ENCODE measurements at places on chromosomes 3 and 15.

- DNase-seq, result no peak
Observed at GRCh38 chr15:92629276-92629974, 26.1 kb downstream of the FAM174B start.

GRCh38 chr3:151303751-151304150 is 12.9 kb downstream of the GPR87 start:
- no peak for DNase-seq

DNA sequence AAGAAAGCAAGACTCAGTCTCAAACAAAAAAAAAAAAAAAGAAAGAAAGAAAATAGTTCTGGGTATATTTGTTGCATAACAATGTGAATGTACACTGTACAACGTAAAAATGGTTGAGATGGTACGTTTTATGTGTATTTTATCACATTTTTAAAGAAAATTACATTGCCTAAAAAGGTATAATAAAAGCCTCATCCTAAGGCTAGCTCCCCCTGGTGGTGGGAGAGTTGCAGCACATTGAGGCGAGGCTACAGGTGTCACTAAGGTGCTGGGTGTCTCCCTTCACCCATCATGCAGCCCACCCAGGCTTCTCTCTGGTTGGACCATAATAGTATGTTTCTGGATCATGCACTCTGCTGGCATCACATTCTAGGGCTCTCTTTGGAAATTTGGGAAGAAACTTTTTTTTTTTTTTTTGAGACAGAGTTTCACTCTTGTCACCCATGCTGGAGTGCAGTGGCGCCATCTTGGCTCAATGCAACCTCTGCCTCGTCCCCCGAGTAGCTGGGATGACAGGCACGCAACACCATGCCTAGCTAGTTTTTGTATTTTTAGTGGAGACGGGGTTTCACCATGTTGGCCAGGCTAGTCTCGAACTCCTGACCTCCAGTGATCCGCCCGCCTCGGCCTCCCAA is 12.4 kb upstream of the RAB11A start:
- DNase-seq, result peak; percentile 76

- no peak for DNase-seq
Observed at GRCh38 chr3:217099-217813, 20.7 kb downstream of the CHL1 start.

GRCh38 chr15:73589766-73590165 is 43.4 kb downstream of the NPTN start:
- DNase-seq, result no peak

DNA sequence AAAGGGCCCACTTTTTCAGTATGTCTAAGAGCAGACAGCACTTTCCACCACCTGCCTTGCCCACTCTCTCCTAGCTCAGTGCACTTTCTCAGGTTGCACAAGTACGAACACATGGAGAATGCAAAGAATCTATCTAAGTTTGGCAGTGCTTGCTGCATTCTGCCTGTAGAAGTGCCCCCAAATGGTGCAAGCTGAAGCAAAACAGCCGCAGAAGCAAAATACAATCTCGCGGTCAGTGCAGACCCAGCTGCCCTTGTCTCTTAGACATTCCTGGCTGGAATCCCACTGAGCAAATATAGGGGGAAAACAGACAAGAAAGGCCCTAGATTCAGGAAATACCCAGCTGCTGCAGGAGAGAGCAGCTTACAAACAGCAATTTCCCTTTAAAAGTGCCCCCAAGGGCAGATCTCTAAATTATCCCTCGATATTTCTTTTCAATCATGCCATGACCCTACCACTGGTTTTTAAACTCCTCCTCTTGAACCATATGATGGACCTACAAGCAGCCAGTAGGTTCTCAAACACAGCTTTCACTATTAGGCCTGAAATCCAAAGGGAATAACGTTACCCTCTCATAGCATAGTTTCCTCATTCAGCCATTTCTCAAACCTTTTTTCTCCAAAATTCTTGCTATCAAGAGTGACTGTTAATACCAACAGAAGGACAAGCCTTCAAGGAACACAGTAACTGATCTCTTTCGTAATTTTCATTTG is 67.0 kb downstream of the TNIK start:
- DNase-seq, result no peak

- no peak for DNase-seq
Observed at GRCh38 chr3:102078854-102079808, 229.8 kb downstream of the NFKBIZ start.

DNA sequence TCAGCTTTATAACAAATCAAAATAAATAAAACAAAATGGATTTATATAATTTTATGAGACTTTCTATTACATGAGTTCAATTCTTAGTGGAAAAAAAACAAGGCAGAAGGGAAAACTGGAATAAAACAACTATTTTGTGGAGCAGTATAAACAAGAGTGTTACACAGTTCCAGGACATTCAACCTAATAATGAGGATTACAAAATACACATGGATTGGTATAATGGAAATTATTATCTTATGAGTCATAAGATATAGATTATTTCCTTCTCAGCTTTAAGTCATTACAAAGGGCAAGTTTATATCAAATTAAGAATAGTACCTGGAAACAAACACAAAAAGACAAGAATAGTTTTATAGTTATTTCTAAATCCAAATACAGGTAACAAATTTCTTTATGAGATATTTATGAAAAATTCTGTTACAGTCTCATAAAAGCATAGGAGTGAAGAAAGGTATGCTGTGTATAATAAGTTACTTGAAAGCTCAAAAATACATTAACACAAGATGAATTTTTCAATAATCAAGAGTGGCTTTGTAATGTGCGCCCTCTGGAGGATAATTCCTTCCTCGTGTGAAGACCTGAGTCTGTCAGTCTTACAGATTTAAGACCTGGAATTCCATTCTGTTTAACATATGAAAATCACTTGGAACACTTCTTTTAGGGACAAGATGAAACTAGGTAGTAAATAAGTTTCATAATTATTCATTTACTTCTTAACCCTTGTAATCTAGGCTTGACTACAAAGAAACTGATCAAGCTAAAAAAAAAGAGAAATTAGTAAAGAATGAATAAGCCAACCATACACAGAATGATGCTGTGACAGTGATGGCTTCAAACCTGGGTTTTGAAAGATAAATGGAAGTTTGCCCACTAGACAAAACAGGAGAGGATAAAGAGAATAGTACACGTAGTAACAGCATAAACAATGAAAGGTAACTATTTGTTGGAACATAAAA is 9.5 kb downstream of the COPS2 start:
- peak; percentile 79 for DNase-seq

DNA sequence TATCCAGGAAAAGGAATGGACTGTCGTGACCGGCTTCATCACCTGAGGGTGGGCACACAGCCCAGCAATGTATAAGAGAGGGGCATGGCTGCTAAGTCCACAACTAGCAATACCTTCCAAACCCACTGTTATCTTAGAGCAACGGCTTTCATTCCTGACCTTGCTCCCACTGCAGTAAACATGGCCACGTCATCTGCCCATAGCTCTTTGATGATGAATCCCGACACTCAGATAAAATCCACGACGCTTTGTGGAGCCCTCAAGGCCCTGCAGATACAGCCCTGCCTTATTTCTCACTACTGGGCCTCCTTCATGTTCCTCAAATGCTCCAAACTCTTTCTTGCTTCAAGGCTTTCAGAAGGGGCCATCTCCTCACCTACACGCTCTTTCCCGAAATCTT is 114.0 kb downstream of the ADAMTS17 start:
- DNase-seq, result no peak

DNA sequence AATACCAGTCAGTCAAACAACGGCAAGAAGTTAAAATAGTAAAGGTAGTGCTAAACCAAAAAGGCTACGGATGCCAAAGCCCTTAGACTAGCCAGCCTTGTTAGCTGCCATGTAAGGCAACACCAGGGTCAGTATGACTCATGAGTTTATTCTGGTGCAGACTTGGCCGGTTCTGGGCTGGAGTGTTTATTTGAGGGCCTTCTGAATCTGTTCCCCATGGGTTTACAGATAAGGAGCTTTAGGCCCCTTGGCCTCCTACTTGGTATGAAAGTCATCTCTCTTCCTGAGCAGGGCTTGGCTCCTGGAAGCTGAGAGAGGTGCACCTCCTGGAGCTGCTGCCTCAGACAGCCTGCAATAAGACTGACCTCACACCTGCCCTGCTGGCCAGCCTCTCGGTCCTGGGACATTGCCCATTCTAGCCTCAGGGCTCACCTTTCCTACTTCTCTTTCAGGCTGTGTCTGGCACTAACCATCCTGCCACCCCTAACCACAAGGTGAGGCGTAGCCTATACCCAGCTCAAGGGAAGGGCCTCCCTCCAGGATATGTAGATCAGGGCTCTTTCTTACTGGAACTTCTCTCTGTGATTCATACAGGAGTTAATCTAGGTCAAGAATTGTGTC is 10.4 kb upstream of the RTP1 start:
- peak; percentile 69 for DNase-seq

- DNase-seq, result peak; percentile 90
Observed at GRCh38 chr3:79040701-79041100, 727.1 kb downstream of the ROBO1 start.

GRCh38 chr3:4740397-4741105 is 238.7 kb upstream of the BHLHE40 start:
- DNase-seq, result no peak

DNA sequence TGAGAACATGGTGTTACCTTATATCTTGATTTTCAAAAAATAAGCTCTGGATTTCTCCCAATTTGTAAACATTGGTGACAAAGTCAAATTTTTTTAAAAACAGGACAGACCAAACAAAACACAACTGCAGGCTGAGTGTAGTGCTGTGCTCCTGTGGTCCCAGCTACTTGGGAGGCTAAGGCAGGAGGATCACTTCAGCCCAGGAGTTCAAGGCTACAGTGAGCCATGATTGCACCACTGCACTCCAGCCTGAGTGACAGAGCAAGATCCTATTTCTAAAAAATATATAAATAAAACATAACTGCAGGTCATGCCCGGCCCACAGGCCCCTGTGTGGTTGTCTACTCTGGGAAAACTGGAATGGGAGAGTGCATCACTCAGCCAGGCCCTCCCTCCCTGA is 4.0 kb upstream of the ZXDC start:
- no peak for DNase-seq

DNA sequence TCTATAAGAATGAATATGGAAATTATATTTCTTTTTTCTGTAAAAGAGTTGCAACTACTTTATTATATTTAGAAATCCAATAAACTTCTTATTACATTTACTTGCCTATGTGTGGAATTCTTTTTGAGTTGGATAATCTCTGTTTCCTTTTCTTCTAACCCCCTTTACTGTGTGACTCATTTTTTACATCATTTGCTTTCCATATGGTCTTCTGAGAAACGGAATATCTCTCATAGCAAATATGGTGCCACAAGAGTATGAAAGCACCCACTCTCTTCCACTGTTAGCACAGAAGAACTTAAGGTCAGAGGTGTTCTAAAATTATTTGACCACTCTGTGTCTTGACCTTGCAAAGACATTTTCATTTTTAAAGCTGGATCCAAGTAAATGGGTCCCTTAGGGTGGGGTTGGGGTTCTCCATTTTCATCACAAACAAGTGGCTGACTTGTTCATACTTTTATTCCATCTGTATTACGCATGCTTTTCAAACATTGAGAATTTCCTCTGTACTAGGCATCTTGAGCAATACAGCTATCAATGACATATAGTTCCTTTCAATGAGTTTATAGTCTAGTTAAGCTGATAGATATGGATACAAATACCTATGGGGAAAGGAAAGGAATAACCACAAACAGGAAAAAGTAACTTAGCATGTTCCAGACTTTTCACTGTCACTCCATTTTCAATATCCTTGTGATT is 281.1 kb upstream of the TPRG1 start:
- DNase-seq, result peak; percentile 78

- DNase-seq, result peak; percentile 87
Observed at GRCh38 chr15:62307551-62307950, 142.5 kb upstream of the C2CD4B start.

- no peak for DNase-seq
Observed at GRCh38 chr3:152209776-152210175, 59.0 kb upstream of the MBNL1 start.

GRCh38 chr15:88022716-88023115 is 233.8 kb downstream of the NTRK3 start:
- no peak for DNase-seq

GRCh38 chr15:55247766-55248427 is 41.7 kb downstream of the RAB27A start:
- no peak for DNase-seq

DNA sequence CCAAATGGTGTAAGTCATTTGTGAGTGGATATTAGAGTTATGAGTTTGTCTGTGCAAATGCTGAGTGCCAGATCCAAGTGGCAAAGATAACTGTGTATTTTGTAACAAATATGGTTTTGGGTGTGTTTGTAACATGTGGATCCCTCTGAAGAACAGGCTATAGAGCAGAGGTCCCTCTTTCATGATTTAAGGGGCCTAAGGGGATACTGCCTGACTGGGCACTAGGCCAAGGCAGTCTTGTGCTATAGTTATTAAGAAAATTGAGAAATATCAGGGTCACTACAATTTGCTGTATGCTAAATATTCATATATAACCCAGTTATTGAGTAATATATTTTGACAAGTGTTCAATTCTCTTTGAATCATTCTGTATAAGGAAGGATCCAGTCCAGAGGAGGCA is 555.6 kb upstream of the RGMA start:
- DNase-seq, result no peak

- DNase-seq, result no peak
Observed at GRCh38 chr3:22241110-22241509, 490.1 kb upstream of the ZNF385D start.

DNA sequence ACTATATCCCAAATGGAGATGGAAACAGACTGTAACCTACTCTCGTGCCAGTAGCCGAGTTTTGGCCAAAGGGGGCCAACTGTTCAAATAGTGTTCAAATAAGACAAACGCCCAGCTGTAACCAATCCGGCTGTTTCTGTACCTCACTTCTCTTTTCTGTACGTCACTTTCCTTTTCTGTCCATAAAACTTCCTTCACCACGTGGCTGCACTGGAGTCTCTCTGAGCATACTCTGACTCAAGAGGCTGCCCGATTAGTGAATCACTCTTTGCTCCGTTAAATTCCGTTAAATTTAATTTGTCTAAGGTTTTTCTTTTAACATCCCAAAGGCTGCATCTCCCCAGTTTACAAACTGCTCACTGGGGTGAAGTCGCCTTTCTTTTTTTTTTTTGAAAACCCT is 219.2 kb upstream of the P2RY1 start:
- peak; percentile 42 for DNase-seq

- no peak for DNase-seq
Observed at GRCh38 chr3:174295306-174296092, 563.6 kb upstream of the NAALADL2 start.

- DNase-seq, result no peak
Observed at GRCh38 chr3:138157743-138158142, 17.0 kb downstream of the DBR1 start.

GRCh38 chr3:43512754-43513404 is 108.9 kb downstream of the ANO10 start:
- peak; percentile 59 for DNase-seq

GRCh38 chr3:106025151-106025722 is 156.4 kb upstream of the CBLB start:
- DNase-seq, result no peak
